ENCODE measurements at places on chromosomes 4 and X. TPM values are rescaled to one million over a fixed set of nuclear protein-coding genes. Genes with fewer than 3 reads are reported as not detected.

Gene MAGEA9B
- not detected for total RNA-seq

Gene OPHN1
- total RNA-seq, result 3.0 TPM

Gene CXorf38
- total RNA-seq, result 5.7 TPM

Gene GPRIN3
- total RNA-seq, result 3.0 TPM

Gene USP17L24
- not detected for total RNA-seq

Gene MAGEA8
- total RNA-seq, result not detected

Gene TMEM31
- total RNA-seq, result not detected

Gene ADH1C
- total RNA-seq, result 9.3 TPM

Gene RHOXF1
- 0.28 TPM for total RNA-seq

Gene RAI2
- 5.4 TPM for total RNA-seq

Gene CFAP99
- total RNA-seq, result 1.1 TPM

Gene LEF1
- 0.37 TPM for total RNA-seq

Gene GPC3
- total RNA-seq, result 1.7 TPM

Gene CT45A3
- not detected for total RNA-seq

Gene DHX15
- 61.8 TPM for total RNA-seq

Gene TRIML2
- total RNA-seq, result not detected

Gene S100G
- not detected for total RNA-seq

Gene CLNK
- 0.19 TPM for total RNA-seq

Gene EVC
- total RNA-seq, result 17.8 TPM

Gene SPARCL1
- 19.6 TPM for total RNA-seq

Gene KCNIP4
- total RNA-seq, result not detected

Gene RHOH
- 0.69 TPM for total RNA-seq

Gene MECP2
- 21.3 TPM for total RNA-seq

Gene EVC2
- 1.2 TPM for total RNA-seq

Gene COX7B2
- not detected for total RNA-seq

Gene AADAT
- 1.8 TPM for total RNA-seq

Gene PYURF
- total RNA-seq, result 26.5 TPM

Gene RHOXF2
- not detected for total RNA-seq

Gene FAM9B
- not detected for total RNA-seq

Gene CA5B
- 3.7 TPM for total RNA-seq

Gene MTMR8
- 0.91 TPM for total RNA-seq

Gene PRRG3
- 0.41 TPM for total RNA-seq

Gene IL21
- not detected for total RNA-seq

Gene ZDHHC15
- total RNA-seq, result 0.59 TPM

Gene GRIA3
- total RNA-seq, result 0.59 TPM

Data from pancreas (tissue), 10 donors.